Stimulated activated naive CD4-positive, alpha-beta T cell (primary cell): ENCODE measurements at places on chromosomes 13 and 19.

- no peak for DNase-seq
These were observed 757.3 kb downstream of the EFNB2 start for GRCh38 chr13:105778196-105778595.

DNA sequence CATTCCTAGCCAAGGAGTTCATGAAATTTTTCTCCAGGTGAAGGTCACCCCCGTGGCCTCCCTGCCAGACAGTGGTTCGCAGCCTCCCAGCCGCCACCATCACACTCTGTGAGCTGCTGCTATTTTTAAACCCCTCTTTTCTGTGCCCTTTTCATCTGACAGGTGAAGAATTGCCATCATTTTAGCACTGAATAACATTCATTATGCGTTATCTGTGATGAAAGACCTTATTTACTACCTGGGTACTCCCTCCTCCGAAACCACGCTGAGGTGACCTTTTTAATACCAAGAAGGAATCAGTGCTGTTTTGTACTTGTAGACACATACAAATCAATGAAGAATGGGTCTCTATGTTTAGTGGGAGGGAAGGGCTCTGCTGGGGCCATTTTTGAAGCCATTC lies 148.9 kb upstream of the GPR12 start:
- DNase-seq = no peak

GRCh38 chr13:41802043-41802683 lies 158.7 kb downstream of the VWA8 start:
- no peak for DNase-seq

GRCh38 chr19:40147693-40148347 lies 43.4 kb upstream of the MAP3K10 start:
- no peak for DNase-seq

DNA sequence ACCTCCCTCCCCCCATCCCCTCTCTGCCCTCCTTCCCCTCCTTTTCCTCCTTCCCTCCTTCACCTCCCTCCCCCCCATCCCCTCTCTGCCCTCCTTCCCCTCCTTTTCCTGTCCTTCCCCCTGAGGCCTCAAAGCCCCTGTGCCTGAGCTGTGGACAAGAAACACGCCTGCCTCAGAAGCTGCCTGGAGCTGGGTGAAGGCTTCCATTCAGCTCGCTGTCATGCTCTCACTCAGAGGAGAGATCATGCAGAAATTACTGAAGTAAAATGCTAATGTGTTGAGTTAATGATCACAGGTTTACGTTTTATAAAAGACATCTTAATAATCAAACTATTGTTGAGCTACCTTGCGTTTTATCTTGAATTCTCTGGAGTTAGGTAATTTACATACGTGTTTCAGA lies 114.5 kb downstream of the ATP11A start:
- DNase-seq = no peak

DNA sequence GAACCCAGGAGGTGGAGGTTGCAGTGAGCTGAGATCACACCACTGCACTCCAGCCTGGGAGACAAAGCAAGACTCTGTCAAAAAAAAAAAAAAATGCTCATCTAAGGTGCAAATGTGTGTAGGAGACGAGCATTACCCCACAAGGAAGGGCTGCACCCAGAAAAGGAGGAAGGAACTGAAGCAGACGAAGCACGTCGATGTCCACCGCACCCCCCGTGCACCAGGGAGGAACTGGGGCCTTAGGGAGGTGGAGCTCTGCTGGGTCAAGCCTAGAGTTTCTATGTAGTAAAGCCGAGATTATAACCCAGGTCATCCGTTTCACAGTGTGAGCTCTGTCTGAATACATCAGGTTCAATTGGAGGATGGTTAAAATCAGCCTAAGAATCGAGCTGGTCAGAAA lies 1.1 kb downstream of the VSTM1 start:
- no peak for DNase-seq

DNA sequence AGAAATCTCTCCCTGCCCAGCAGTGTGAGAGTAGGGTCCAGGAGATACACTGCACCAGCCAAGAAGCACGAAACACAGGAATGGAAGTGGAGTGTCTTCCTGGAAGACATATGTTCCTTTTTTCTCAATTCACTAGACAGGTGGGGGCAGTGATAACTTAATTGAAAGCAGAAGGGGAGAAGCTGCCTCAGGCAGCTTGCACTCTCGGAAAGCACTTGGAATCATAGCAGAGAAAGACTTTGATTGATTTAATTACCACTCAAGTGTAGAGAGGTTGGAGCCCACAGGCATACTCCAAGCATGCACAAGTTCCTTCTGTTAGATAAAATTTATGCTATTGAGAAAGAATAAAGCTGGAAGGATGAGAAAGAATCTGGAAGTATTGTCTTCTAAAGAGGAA lies 249.4 kb downstream of the SLITRK6 start:
- no peak for DNase-seq

DNA sequence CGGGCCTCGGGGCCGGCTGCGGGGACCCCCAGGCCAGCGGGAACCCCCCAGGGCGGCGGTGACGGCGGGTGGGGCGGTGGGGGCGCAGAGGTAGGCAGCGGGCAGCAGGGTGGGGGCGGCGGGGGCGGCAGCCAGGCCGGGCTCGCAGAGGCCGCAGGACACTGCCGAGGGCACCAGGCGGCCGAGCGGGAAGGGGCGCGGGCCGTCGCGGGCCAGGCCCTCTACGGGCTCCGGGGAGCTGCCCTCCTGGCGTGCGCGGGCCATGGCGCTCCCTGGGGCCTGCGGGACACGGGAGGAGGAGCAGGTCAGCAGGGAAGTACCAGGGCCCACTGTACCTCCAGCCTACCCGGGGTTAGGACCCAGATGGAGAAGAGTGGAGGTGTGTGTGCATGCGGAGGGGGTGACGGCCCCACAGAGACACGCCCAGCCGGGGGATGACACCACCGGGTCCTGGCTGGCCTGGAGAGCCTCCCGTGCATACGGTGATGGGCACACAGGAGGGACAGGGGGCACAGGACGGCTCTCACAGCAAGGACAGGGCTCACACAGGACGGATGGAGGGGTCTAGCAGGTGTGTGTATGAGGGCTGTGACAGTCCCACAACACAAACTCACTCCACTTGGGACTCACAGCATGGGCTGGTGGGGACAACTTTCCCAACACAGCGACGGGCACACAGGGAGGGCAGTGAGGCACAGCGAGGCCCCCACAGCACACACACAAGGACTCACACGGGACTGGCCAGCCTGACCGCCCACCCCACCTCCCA lies 2.6 kb downstream of the BBC3 start:
- DNase-seq = peak; percentile 61

GRCh38 chr13:107329991-107330390 lies 762.1 kb upstream of the ARGLU1 start:
- no peak for DNase-seq

- DNase-seq = no peak
These were observed 1193.8 kb downstream of the SLITRK1 start for GRCh38 chr13:82688400-82688994.

- peak; percentile 16 for DNase-seq
These were observed 2.3 kb upstream of the C1QTNF9B start for GRCh38 chr13:23899555-23899954.

- DNase-seq = no peak
These were observed 124.0 kb upstream of the RNF113B start for GRCh38 chr13:98300956-98301641.
